ENCODE measurements at places on chromosomes 6 and 20.
A peak's percentile ranks its signal among the peaks of the same experiment; 100 is the strongest.

DNA sequence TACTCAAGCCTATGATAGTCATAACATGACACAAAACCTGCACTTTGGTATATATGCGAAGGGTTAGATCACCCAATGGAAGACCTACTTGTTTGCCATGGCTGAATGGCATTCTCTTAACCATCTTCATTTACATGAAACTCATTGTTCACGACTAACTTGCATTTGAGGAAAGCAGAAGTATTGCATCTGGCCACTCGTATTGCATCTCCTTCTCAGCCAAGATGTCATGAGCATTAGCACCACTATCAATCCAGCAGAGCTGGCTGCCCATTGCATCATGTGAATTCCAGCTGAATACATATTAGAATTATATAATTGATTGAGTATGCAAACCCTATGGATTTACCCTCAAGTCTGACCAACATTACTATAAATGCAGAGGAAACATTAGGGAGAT is 390.2 kb downstream of the LAMA2 start:
- DNase-seq = no peak

DNA sequence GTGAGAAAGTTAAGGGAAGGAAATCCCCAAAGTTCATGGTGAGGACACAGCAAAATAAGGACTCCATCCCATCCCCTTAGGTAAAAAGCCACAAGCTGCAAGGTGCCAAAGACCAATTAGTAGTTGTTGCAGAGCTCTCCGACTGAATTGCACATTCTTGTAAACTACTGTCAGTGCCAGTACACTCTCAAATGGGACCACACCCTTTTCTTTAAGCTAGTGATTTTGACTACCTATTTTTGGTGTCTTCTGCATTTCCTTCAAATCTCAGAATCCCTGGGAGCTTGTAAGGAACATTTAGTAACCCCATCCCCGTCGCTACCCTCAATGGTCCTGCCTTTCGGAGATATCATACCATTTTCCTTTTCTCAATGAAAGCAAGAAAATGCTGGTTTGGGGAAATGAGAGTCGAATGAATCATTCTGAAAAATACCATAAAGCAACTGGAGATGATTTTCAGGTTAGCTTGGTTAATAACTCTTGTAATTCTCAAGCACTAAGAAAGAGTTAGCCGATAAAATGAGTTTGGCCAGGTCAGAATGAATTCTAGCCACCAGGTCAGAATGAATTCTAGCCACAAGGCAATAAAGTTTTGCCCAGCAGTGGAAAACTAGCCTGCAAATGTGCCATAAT is 5.2 kb upstream of the HMGN3 start:
- DNase-seq = no peak

DNA sequence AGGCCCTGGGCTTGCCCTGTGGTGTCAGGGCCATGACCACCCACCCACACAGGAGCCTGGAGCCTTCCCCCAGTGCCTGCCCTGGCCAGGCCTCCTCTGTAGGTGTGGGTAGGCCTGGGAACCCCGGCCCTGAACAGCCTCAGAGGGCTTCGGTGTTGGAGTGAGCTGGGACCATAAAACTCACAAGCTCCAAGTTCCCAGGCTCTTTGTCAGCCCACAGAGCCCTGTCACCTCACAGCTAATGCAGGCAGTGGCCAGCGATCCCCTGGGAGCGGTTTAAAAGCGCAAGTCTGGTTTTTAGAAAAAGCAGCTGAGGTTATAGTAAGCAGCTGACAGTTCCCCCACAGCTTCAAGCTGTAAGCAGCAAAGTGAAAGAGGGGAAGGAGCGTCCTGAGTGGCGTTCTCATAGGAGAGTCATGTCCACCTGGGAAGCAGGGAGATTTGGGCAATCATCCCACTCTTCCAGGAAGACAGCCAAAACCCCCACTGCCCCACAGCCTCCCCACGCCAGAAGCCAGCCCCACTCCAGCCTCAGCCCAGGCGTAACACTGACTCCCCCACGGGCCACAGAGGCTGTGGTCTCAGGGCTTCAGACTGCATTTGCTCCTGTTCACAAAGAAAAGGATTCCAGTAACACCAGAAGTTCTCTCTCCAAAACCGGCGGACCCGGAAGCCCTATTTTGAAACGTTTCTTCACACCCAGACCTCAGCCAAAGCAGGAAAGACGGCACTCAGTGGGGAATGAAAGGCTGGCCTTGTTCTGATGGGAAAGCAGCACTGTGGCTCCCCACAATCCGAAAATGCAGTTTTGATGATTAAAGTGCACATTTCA is 34.3 kb upstream of the FOXC1 start:
- DNase-seq = no peak

- no peak for DNase-seq
Observed at GRCh38 chr6:68738039-68738438, 103.0 kb downstream of the ADGRB3 start.

- no peak for DNase-seq
Observed at GRCh38 chr6:134724771-134725340, 225.0 kb downstream of the ALDH8A1 start.

DNA sequence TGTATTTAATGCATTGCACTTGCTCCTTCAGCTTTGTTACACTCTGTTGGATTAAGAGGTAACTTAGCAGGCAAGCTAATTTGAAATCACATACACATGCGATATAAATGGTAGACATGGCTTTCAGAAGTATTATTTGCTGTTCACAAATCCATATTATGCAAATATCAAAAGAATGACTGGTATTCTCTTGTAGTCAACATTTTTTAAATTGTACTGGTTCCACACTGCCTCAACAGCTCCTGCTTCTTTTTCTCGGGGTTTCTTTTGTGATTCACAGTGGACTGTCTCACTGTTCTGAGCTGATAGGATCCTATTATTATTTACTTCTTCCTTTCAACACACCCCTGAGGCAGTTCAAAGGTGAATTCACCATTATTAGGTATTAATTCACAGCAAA is 927.4 kb downstream of the KIF16B start:
- no peak for DNase-seq

DNA sequence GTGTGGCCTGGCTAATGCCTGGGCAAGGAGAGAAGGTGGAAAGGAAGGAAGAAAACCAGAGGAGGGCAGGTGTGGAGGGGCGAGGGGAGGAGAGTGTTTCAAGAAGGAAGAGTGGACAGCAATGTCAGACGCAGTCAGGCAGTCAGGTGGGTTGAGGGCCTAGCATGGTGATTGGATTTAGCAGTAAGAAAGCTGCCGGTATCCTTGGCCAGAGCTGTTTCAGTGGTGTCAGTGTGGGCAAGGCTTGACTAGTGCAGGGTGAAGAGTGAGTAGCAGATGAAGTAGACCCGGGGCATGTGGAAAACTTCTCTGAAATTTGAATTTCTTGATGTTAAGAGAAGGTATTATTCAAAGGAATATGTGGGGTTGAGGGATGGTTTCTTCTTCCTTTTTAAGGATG is 27.0 kb downstream of the SNX9 start:
- DNase-seq = no peak

DNA sequence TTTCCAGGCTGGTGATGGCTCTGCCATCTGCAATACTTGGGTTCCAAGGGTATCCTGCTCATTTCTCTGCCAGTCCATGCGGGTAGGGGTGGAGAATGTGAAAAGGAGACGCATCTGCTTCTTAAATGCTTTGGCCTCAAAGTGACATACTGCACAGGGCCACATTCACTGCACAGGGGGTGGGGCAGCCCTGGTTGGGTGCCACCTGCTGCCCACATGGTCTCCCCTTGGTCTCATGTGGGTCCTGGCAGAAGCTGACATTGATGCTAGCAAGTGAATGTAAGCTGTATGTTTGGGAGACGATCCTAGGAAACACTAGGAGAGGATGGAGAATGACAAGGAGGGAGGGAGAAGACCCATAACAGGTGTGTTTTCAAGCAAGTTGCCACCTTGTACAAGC is 140.9 kb downstream of the EDN3 start:
- DNase-seq = no peak

DNA sequence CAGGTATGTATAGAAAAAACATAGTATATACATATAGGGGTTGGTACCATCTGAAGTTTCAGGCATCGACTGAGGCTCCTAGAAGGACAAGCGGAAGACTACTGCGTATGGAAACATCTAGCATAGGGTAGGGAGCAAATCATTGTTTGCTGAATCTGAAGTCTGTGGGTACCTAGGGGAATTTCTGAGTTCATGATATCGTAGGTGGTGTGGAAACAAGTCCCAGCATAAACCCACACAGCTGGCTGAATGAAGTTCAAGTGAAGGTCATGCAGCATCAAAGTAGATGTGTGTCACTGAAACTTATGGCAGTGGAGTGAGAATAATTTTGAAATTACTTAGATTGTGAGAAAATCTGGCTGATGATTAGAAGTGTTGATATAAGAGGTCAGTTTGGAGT is 39.4 kb downstream of the MAP7 start:
- DNase-seq = no peak

DNA sequence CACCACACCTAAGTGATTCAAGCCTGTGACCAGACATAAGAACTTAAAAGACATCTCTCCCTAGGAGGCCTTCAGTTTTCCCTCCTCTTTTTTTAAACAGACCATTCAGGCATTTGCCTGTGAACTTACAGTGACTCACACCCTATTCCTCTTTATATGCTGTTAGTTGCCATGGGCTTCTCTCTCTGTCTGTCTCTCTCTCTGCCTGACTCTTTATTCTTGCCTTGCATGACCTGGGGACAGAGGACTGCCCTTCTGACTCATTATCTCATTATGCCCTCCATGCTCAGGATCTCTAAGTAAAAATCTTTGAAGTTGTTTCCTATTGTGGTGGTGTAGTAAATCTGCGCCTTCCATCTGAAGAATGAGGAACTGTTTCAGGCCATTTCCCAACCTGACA is 442.2 kb upstream of the MAN1A1 start:
- no peak for DNase-seq

DNA sequence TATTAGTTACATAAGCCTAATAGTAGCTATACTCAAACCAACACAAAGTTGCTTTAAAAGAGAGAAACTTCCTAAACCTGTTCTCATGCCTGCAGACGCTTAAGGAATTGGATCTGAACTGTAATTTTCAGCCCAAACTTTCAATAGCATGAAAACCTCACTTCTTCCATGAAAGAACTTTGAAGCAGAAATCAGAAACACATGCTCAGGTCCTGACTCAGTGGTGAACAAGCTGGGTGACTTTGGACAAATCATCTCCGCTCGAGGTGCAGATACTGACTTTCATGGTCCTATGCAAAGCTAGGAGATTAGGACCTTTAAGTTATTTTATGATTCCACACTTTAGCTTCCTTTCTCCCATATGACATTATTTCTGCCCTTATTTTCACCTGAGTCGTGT is 36.5 kb downstream of the NOX3 start:
- DNase-seq = peak; percentile 41

GRCh38 chr20:62301111-62301668 is 1.6 kb upstream of the ADRM1 start:
- no peak for DNase-seq

- DNase-seq = no peak
Observed at GRCh38 chr6:115004204-115004603, 661.4 kb upstream of the HS3ST5 start.

DNA sequence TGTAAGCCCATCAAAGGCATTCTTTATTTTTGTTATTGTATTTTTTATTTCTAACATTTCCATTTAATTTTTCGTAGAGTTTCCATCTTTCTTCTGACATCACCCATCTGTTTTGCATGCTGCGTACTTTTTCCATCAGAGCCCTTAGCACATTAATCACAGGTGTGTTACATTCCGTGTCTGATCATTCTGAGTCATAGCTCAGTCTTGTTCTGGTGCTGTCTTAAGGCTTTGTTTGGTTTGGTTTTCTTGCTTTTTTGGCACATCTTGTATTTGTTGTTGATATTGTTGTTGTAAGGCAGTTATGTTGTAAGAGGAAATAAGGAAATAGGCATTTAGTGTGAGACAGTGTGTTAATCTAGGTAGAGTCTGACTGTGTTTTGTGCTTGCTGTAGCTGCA is 214.6 kb upstream of the CDH4 start:
- no peak for DNase-seq

- DNase-seq = no peak
Observed at GRCh38 chr20:32153156-32153665, 43.7 kb downstream of the TM9SF4 start.

DNA sequence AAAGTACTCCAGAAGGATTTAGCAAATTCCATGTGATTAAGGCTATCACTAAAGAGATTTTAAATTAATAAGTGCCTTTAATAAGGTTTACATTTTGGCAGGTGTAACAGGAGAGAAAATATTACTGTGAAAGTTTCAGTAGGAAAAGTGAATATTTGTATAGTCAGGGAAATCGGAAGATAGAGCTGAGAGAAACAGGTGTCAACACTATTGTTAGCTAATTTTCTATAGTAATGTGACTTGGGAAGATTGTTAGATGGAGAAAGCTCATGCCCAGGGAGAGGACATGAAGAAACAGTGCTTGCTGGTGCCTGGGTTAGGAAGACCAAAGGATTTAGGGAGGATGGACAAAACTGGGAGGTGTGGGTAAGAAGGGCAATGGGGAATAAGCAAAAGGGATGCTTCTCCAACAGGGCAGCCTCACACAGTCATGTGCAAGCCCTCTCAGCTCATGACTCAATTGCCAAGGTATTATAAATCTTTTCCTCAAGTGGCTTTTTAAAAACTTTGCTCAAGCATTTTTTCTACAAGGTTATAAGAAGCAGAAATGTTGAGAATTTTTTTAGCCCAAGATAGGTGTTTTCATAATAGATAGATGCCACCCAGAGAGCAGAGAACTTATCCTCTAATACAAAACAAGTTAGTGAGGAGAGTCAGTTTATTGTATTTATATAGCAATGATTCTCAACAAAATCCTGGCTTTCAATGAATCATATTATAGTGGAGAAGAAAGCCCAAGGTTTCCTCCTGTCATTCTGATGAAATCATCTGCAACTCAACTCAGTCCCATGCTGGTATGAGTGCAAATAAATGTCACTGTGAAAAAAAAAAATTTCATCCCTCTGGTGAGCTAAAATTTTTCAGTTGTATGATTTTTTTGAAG is 325.2 kb upstream of the NT5E start:
- DNase-seq = no peak

GRCh38 chr20:8421981-8422380 is 289.9 kb downstream of the PLCB1 start:
- DNase-seq = no peak

GRCh38 chr6:69926745-69927144 is 60.4 kb downstream of the COL19A1 start:
- DNase-seq = no peak

DNA sequence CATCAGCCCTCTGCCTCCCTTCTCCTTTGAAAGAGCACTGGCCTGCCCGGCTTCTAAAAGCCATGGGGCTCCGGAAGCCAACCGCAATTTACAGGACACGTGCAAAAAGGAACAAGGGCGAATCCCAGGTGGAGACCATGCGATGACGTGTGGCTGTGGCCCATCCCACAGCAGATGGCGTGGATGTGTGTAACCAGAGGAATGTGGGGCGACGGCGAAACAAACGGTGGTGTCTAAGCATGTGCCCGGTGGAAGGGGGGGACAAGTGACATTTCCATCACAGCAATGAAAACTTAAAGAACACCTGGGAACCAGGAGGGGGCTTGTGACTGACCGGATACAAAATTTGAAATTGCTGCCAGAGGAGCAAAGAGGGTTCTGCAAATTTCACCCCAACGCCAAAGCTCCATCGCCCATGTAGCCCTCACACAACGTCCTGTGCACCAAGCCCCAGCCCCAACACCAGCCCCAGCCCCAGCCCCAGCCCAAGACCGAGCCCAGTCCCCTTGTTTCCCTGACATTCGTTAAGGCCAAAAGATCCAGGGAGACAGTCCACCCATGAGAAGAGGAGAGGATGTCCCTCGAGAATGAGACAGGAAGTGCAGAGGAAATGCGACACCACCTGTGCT is 159.7 kb upstream of the ZNF337 start:
- no peak for DNase-seq

- no peak for DNase-seq
Observed at GRCh38 chr6:19399406-19399805, 437.8 kb upstream of the ID4 start.

- no peak for DNase-seq
Observed at GRCh38 chr6:49637350-49637731, 702 bp upstream of the RHAG start.

GRCh38 chr6:105650347-105650746 is 247.5 kb upstream of the PREP start:
- DNase-seq = no peak

All from HS-5 (cell line).